ENCODE measurements at places on chromosomes 3 and 15. TPM values are rescaled to one million over a fixed set of nuclear protein-coding genes. Genes with fewer than 3 reads are reported as not detected.

DNA sequence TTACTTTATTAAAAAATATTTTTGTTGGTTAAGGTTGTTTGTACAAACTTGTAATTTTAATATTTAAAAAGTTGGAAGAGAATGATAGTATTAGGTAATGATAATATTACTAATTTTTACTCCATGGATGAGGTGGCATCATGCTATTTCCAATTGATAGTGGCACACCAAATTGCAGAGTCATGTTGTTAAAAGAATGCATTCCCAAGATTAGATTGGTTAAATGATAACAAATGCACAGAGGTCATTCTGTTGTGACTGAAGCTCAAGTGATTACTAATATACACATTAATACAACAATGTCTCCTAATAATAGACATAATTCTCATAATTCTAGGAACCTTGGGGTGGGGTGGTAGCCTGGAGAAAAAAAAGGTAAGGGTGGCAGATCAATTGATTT, 73.2 kb upstream of the ZBED2 start:
- DNase-seq, result no peak

GRCh38 chr3:73475717-73476116, 149.0 kb downstream of the PDZRN3 start:
- DNase-seq, result no peak

DNA sequence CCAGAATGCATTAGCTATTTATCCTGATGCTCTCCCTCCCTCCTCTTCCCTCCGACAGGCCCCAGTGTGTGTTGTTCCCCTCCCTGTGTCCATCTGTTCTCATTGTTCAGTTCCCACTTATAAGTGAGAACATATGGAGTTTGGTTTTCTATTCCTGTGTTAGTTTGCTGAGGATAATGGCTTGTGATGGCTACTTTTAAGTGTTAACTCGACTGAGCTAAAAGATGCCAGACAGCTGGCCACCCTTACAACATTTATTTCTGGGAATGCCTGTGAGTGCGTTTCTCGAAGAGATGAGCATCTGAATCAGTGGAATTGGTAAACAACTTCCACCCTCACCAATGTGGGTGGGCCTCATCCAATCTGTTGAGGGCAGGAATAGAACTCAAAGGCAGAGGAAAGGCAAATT, 24.7 kb upstream of the TM2D3 start:
- DNase-seq, result no peak

- DNase-seq, result no peak
Observed at GRCh38 chr3:120798346-120798745, 55.8 kb downstream of the GTF2E1 start.

Gene TTLL13
- total RNA-seq, result 0.04 TPM

Gene NDN
- 25.0 TPM for total RNA-seq

Gene ZDHHC23
- 6.1 TPM for total RNA-seq

Gene PLCD1
- total RNA-seq, result 16.5 TPM
